Left lung (tissue), 14 donors: ENCODE measurements at places on chromosomes 16 and 17. TPM values are rescaled to one million over a fixed set of nuclear protein-coding genes. Genes with fewer than 3 reads are reported as not detected.

- no peaks in the 10 kb centered on the region for H3K27me3 ChIP-seq
- peak overlapping the region; percentile 64 for H3K27ac ChIP-seq
- DNase-seq, result peak; percentile 53
- H3K4me3 ChIP-seq, result no peak overlapping the region
- H3K36me3 ChIP-seq, result no peaks in the 10 kb centered on the region
These were observed 8.2 kb downstream of the CIITA start for GRCh38 chr16:10885246-10885645.

- H3K4me1 ChIP-seq, result peaks cover 5% of the 10 kb centered on the region
- no peaks in the 10 kb centered on the region for H3K36me3 ChIP-seq
- H3K27me3 ChIP-seq, result no peaks in the 10 kb centered on the region
- no peak overlapping the region for H3K4me3 ChIP-seq
These were observed 30.3 kb upstream of the LRRC37A start for GRCh38 chr17:46264456-46265198.

GRCh38 chr16:25747160-25747758, 55.5 kb downstream of the HS3ST4 start:
- no peak overlapping the region for H3K27ac ChIP-seq
- H3K4me1 ChIP-seq, result no peaks in the 10 kb centered on the region
- DNase-seq, result peak; percentile 1
- no peaks in the 10 kb centered on the region for H3K36me3 ChIP-seq

- DNase-seq, result peak; percentile 75
- H3K4me3 ChIP-seq, result no peak overlapping the region
- no peaks in the 10 kb centered on the region for H3K27me3 ChIP-seq
- H3K4me1 ChIP-seq, result peaks cover 18% of the 10 kb centered on the region
- no peaks in the 10 kb centered on the region for H3K36me3 ChIP-seq
These were observed 15.9 kb downstream of the TMEM92 start for GRCh38 chr17:50289991-50290702.

DNA sequence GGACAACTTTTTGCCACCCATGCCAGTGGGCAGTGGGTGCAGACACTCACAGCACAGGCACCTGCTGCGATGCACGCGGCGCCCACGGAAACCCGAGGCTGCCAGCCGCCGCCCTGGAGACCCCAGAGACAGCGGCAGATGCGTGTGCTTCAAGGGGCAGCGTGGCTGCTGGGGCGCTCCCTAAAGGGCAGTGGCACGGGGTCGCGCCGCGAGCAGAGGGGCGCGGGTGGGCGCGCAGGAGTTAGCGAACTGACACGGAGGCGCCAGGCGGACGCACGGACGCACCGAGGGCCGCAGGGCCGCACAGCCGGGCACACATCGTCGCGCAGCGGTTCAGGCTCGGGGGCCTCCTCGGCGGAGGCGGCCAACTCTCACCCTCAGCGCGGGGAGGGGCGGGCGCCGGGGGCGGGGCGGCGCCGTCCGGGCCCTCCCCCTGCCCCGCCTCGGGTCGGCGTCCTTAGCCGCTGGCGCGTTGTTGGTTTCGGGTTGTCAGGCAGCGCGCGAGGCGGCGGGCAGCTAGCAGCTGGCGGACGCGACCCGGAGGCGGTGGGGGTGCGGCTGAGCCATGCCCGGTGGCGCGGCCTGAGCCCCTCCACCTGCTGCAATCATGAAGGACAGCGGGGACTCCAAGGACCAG, at the start of gene KIF19:
TSS of gene KIF19 (plus strand) at position 484 of the 637 bp plus-strand sequence. CDS start at position 608, 124 bp downstream.
- peak within 1 kb of the TSS; percentile 21 for H3K4me3 ChIP-seq
- no peaks in the 10 kb centered on the region for H3K36me3 ChIP-seq
- H3K4me1 ChIP-seq, result peaks cover 18% of the 10 kb centered on the region
- peak; percentile 86 for DNase-seq
- H3K27ac ChIP-seq, result no peak within 1 kb of the TSS
- peaks cover 74% of the 10 kb centered on the region for H3K27me3 ChIP-seq

GRCh38 chr17:71431146-71431545, 689.7 kb upstream of the SOX9 start:
- no peaks in the 10 kb centered on the region for H3K4me1 ChIP-seq
- H3K27me3 ChIP-seq, result no peaks in the 10 kb centered on the region
- H3K4me3 ChIP-seq, result no peak overlapping the region
- no peaks in the 10 kb centered on the region for H3K36me3 ChIP-seq
- no peak overlapping the region for H3K27ac ChIP-seq

DNA sequence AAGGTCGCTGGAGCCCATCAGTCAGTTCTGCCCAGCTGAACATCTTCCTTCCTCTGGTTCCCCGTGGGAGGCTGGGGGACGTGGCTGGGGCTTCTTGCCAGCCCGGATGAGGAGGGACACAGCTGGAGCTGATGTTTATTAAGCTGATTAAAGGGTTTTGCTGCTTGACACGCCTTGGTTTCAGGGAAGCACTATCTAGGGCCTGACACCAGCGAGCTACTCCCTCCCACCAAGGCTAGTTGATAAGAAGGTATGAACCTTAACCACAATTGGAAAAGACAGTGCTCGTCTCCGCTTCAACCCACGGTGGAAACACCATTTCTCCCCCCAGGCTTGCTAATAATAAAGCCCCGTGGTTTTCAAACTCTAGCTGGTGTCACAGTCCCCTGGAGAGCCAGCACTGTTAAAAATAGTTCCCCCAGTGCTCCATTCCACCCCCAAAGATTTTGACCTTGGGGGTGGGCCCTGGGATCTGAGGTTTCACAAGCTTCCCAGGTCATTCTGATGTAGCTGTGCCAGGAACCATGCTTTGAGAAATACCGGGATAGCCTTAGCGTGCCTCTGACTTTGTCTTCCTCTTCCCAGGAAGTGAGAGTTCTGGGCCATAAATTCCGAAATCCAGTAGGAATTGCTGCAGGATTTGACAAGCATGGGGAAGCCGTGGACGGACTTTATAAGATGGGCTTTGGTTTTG, 5.5 kb downstream of the DHODH start:
- no peak overlapping the region for H3K4me3 ChIP-seq
- peak overlapping the region; percentile 20 for H3K27ac ChIP-seq
- H3K4me1 ChIP-seq, result no peaks in the 10 kb centered on the region
- H3K27me3 ChIP-seq, result no peaks in the 10 kb centered on the region
- peaks cover 20% of the 10 kb centered on the region for H3K36me3 ChIP-seq
- DNase-seq, result no peak

GRCh38 chr17:18957831-18958230, 5.9 kb downstream of the SLC5A10 start:
- H3K27ac ChIP-seq, result no peak overlapping the region
- H3K4me1 ChIP-seq, result no peaks in the 10 kb centered on the region
- no peak overlapping the region for H3K4me3 ChIP-seq

- no peak overlapping the region for H3K4me3 ChIP-seq
- no peaks in the 10 kb centered on the region for H3K27me3 ChIP-seq
- H3K4me1 ChIP-seq, result peaks cover 11% of the 10 kb centered on the region
- no peak for DNase-seq
- H3K27ac ChIP-seq, result no peak overlapping the region
- H3K36me3 ChIP-seq, result no peaks in the 10 kb centered on the region
These were observed 22.3 kb upstream of the SMG1 start for GRCh38 chr16:18948372-18949020.

PRAC2 gene
- not detected for total RNA-seq

TP53TG3D gene
- 0.29 TPM for total RNA-seq

CYTH1 gene
- total RNA-seq, result 96.1 TPM
